GM03348 (cell line): ENCODE measurements at places on chromosomes 4 and X.

GRCh38 chrX:39043838-39044550 is 242.7 kb downstream of the MID1IP1 start:
- no peak for DNase-seq

- DNase-seq, result peak; percentile 27
These were observed 38.5 kb upstream of the MED14 start for GRCh38 chrX:40773809-40774208.

DNA sequence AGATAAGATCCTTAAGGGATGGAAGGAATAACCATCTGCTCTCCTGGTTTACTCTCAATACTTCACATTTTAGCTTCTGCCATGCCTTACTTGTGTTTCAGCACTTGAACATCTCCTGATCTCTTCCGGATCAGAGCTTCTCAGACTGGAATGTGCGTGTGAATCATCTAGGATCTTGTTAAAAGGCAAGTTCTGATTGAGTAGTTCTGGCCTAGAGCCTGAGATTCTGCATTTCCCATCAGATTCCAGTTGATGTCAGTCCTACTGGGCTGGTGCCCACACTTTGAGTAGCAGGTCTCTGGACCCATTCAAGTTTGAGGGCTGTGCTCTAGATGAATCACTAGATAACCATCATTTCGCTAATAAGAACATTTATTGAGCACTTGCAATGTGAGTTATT is 20.0 kb downstream of the NDP start:
- DNase-seq, result peak; percentile 16

DNA sequence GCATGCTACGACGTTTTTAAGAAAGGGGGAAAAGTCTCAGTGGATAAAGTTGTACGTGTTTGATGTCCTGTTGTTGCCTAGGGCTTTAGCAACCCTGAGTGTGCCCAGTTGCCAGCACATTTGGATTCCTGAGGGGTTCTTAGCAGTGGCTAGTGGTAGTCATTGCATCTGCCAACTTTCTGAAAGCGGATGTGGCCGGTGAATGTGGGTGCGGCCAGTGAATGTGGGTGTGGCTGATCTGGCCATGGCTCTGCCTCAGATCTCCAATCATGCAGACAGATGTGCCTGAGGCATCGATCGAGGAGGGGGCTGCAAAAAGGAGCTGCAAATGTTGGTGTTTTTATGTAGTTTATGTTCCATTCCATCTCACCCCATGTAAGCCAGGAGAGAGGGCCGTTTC is 41.5 kb upstream of the FAT1 start:
- DNase-seq, result no peak

DNA sequence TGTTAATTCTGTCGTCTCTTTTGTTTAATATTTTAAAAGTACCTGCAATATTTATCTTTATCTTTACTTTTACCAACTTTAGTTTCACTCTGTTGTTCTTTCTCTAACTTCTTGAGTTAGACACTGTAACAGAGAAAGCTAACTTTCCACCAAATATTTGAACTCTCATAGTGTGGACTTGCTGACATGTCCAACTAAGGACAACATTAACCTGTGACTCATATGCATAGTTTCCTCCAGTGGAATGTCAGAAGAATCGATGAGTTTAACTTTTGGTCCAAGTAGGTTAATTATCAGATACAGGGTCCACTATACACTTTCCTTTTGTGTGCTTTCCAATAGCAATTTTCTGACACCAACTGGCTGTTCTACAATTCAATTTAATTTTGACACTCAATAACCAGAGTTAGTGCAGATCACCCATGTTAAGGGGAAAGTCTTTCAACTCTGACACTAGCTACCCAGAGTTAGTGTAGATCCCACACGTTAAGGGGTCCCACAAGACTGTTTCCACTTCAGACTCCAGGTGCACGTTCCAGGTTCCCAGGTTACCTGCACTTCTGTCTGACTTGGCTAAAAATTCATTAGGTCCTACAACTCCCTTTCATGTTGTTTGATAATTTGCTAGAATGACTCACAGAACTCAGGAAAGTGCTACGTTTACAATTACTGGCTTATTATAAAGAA is 559.0 kb upstream of the AMOT start:
- peak; percentile 25 for DNase-seq

- no peak for DNase-seq
These were observed 90.4 kb upstream of the EOLA2 start for GRCh38 chrX:150028692-150029091.
